ENCODE measurements at places on chromosomes 5 and 9.
A peak's percentile ranks its signal among the peaks of the same experiment; 100 is the strongest.

GRCh38 chr9:114224247-114224610, 68.9 kb downstream of the COL27A1 start:
- peak overlapping the region; percentile 70 for H3K27ac ChIP-seq
- no peak overlapping the region for H3K4me3 ChIP-seq
- no peaks in the 10 kb centered on the region for H3K36me3 ChIP-seq

DNA sequence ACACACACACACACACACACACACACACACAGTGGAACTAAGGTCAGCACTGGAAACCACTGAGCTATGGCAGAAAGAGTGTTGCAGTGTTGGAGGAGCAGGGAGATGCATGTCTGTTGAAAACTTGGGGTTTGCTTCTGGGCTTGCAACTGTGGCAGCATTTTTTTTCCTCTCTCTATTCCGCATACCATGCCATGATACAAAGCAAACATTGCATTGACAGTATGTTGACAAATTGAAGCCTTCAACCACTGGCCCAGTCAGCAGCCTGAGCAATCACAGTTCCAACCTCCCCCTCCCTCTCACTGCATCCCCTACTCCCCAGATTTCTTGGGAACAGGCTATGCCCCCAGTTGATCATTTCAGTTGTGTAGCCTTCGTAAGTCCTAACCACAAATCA, 478.1 kb upstream of the WWC1 start:
- H3K4me1 ChIP-seq, result peaks cover 27% of the 10 kb centered on the region
- no peaks in the 10 kb centered on the region for H3K27me3 ChIP-seq
- no peak overlapping the region for H3K27ac ChIP-seq
- no peak overlapping the region for H3K4me3 ChIP-seq

DNA sequence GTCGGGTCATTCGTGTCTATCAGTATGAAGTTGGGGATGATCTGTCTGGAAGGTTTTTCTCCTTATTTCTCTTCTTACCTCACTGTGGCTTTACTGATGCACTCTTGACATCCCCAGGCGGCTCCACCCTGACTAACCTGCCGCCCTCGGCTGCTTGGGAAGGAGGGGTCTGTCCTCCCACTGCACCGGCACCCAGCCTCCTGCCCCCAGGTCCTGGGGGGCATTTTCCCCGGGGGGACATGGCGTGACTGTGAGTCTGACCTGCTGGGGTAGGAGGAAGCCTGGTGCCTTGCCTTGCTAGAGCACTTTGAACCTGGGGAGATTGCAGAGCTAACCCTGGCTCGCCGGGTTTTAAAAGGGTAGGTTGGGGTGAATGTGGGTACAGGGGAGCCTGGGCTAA, 27.5 kb downstream of the DYNC2I2 start:
- no peak overlapping the region for H3K4me3 ChIP-seq
- no peak overlapping the region for H3K27ac ChIP-seq
- no peaks in the 10 kb centered on the region for H3K27me3 ChIP-seq
- H3K4me1 ChIP-seq, result no peaks in the 10 kb centered on the region
- DNase-seq, result no peak

DNA sequence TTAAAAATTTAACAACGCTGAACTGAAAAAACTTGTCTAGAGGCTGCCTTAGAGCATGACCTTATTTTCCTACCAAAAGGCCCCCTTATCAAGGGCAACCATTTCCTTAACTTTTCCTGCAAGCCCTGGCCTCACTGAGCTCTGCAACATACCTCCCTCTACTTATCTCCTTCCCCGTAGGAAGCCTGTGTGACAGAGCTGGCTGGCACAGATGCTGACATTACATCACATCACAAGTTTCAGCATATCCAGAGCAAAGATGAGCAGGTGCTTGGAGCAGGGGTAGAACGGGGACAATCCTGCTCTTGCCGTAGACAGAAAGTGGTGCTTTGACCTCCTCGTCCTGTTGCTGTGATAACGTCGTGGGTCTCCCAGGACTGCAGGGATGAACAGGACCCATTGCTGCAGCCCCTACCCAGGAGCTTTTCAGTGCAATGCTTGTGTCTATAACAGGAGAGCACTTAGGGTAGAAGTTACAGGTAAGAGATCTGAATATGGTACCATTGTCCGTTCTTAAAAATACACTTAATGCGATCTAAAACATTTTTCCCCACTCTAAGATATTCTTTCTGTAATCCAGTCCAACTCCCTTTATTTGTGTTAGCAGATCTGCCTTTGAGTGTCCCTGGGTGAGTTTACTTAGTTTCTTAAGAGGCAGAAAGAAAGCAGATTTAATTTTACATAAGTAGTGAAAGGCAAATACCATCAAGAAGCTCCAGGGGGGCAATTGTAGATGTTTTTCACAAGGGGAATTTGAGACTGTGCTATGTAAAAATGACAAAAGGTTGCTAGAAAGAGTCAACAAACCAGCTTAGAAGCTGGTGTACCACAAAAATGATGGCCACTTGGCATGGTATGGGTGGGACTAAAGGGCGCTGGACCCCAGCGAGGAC, 101.9 kb upstream of the EFNA5 start:
- no peaks in the 10 kb centered on the region for H3K4me1 ChIP-seq
- no peaks in the 10 kb centered on the region for H3K36me3 ChIP-seq
- no peak overlapping the region for H3K27ac ChIP-seq
- DNase-seq, result no peak
- no peak overlapping the region for H3K4me3 ChIP-seq

DNA sequence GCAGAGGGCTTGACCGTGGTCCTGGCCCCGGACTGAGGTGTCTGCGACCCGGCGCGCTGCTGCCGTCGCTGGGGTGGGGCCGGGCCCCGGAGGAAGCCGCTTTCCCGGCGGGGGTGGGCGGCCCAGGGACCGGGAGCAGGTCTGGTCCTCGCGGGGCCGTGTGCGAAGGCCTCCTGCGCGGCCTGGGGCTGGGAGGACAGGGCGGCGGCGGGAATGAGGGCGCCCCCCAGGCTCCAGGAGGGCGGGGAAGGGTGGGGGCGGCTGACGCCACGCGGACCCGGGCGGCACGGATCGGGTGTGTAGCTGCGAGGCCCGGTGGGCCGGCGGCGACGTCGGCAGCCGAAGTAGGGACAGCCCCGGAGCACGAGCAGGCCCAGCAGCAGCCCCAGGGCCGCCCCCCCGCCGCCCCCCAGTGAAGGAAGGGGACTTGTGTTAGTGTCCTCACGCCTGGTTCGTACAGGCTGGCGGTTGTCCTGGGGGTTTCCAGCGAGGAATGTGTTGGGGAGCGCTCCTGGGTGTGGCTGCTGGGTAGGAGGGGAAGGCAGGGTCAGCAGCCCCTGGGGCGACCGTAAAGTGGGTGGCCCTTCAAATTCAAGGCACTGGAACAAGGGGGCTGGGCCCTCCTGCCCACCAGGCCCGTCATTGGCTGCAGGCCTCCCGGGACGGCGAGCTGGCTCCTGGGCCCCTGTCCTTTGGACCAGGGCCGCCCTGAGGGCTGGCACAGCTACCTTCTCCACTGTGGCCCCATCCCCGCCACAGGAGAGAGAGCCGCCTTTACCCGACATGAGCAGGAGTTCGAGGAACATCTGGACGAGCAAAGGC, 597 bp upstream of the TMEM250 start:
- H3K27me3 ChIP-seq, result no peaks in the 10 kb centered on the region
- H3K4me3 ChIP-seq, result peak overlapping the region; percentile 71
- no peak for DNase-seq

DNA sequence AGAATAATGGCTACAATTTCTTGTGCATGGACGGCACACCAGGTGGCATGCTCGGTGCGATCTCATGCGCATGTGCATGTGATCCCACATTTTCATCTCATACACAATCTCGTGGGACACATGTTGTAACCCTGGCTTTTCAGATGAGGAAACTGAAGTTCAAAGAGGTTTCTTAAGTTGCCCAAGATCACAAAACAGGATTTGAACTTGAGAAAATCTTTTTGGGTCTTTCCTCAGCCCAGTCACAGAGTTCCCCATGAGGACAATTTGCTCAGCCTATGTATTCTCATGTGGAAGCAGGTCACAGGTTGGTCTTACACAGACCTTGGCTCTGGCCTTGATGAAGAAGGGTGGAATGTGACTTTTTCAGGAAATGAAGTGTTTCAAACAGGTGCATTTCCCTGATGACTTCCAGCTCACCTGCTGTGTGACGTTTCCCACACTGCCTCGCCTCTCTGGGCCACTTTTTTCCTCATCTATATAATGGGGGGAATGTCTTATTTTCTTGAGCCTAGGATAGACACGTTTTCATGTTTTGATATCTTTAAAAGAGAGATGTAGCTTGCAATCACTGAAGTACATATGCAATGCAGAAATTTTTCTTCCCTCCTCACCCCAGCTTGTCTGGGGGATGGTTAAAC, 7.1 kb upstream of the ORM1 start:
- H3K4me3 ChIP-seq, result no peak overlapping the region
- H3K36me3 ChIP-seq, result no peaks in the 10 kb centered on the region
- peaks cover 3% of the 10 kb centered on the region for H3K4me1 ChIP-seq
- DNase-seq, result no peak
- H3K27ac ChIP-seq, result no peak overlapping the region
- no peaks in the 10 kb centered on the region for H3K27me3 ChIP-seq

GRCh38 chr9:93897075-93897970, 57.8 kb downstream of the BARX1 start:
- H3K27ac ChIP-seq, result no peak overlapping the region
- no peaks in the 10 kb centered on the region for H3K27me3 ChIP-seq
- H3K4me1 ChIP-seq, result no peaks in the 10 kb centered on the region
- no peak overlapping the region for H3K4me3 ChIP-seq
- no peak for DNase-seq

GRCh38 chr5:136984772-136985446, 514.2 kb downstream of the SPOCK1 start:
- no peak overlapping the region for H3K4me3 ChIP-seq
- DNase-seq, result no peak
- no peaks in the 10 kb centered on the region for H3K4me1 ChIP-seq
- no peak overlapping the region for H3K27ac ChIP-seq
- H3K36me3 ChIP-seq, result no peaks in the 10 kb centered on the region
- H3K27me3 ChIP-seq, result no peaks in the 10 kb centered on the region

DNA sequence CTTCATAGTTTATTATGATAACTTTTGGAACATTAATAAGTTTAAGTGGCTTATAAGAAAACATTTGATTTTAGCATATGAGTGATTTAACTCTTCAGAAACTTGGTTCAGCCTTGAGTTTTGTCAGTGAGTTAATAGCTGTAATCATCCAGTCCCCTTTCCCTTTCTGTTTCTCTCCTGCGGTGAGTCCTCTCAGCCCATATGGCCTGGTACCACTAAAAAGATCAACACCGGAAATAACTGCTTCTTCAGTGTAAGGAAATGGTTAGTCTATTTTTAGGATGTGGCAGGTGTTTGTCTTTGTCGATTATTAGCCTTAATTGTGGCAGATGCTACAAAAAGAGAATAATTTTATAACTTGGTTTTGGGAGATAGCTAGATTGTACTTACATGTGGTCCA, 120.2 kb upstream of the GRHPR start:
- H3K36me3 ChIP-seq, result no peaks in the 10 kb centered on the region
- peaks cover 4% of the 10 kb centered on the region for H3K4me1 ChIP-seq
- no peaks in the 10 kb centered on the region for H3K27me3 ChIP-seq
- no peak overlapping the region for H3K27ac ChIP-seq
- no peak for DNase-seq
- no peak overlapping the region for H3K4me3 ChIP-seq

DNA sequence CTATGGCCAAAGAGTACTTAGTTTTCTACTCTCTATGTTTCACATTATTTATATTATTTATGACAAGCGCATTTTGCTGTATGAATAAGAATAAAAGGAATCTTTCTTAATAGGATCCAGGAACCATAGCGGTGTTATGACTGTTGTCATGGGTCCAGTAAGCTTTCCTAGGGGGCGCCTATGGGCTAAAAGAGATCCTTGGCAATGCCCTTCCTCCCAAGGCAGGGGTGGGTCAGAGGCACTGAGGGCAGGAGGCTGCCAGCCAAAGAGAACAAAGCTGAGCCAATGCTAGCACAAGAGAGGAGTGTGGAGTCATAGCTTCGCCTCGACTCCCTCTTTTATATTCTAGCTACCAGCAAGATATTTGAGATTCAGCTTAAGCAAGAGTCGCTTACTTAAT, 98.4 kb upstream of the GNAQ start:
- H3K4me1 ChIP-seq, result no peaks in the 10 kb centered on the region
- no peaks in the 10 kb centered on the region for H3K27me3 ChIP-seq
- DNase-seq, result peak; percentile 38

DNA sequence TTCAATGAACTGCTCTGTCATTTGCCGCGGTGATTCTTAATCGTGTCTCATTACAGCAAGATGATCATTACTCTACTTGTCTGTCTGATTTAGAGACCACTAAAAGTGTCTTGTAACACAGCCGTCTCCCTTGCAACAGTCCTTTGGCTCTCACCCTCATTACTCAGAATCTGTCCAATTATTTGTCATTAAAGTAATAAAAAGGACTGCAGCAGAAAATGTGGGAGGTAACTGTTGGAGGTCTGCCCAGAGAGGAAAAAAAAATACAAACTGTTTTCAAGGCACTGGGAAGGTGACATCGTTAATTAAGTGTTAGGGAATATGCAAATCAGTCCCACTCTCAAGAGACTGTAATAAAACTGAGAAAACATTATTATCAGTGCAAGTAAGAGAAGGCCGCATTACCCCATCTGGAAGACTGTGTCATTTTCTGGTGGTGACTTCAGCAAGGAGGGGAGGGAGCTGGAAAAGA, 281.0 kb downstream of the RASEF start:
- H3K4me3 ChIP-seq, result no peak overlapping the region
- H3K36me3 ChIP-seq, result no peaks in the 10 kb centered on the region
- H3K4me1 ChIP-seq, result no peaks in the 10 kb centered on the region
- H3K27ac ChIP-seq, result no peak overlapping the region
- no peaks in the 10 kb centered on the region for H3K27me3 ChIP-seq

DNA sequence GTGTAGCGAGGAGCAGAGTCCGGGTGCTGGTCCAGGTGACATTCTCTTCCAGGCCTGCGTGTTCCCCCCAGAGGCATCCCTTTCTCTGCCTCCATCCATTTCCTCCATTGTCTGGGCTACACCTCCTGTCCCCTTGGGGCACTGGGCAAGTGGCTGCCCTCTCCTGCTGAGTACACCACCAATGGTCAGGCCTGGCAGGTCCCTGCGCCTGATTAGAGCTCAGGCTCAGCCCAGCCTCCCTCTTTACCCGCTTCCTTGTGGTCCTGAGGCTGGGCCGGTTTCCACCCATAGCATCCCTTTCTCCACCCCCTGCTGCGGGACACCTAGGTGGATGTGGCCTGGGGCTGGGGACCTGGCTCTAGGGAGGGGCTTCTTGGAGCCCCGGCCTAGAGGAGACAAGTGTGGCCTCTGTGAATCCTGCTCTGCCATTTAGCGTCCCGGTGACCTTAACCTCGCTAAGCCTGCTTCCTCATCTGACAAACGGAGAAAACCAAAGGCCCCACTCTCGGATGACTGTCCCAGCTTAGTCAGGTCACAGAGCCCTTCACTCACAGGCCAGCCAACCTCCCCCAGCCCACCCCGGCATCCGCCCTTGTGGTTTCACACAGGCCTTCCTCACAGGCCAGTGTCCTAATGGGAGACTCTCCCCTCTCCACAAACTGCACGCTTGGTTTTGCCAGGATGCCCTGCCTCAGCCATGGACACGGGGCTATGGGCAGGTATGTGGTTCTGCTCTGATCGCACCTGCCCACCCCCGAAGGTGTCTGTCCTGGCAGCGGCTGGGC, 12.9 kb downstream of the DOLPP1 start:
- no peaks in the 10 kb centered on the region for H3K27me3 ChIP-seq
- no peak overlapping the region for H3K4me3 ChIP-seq
- no peaks in the 10 kb centered on the region for H3K36me3 ChIP-seq
- H3K27ac ChIP-seq, result no peak overlapping the region

Data from astrocyte (in vitro differentiated cells and primary cell).